Activated naive CD8-positive, alpha-beta T cell treated with anti-CD3 and anti-CD28 coated beads, Interleukin-2, amount 10 ng/mL, durations not matched to agents 7 days and 5 days (primary cell): ENCODE measurements at places on chromosomes 5 and 9. TPM values are rescaled to one million over a fixed set of nuclear protein-coding genes. Genes with fewer than 3 reads are reported as not detected.

DNA sequence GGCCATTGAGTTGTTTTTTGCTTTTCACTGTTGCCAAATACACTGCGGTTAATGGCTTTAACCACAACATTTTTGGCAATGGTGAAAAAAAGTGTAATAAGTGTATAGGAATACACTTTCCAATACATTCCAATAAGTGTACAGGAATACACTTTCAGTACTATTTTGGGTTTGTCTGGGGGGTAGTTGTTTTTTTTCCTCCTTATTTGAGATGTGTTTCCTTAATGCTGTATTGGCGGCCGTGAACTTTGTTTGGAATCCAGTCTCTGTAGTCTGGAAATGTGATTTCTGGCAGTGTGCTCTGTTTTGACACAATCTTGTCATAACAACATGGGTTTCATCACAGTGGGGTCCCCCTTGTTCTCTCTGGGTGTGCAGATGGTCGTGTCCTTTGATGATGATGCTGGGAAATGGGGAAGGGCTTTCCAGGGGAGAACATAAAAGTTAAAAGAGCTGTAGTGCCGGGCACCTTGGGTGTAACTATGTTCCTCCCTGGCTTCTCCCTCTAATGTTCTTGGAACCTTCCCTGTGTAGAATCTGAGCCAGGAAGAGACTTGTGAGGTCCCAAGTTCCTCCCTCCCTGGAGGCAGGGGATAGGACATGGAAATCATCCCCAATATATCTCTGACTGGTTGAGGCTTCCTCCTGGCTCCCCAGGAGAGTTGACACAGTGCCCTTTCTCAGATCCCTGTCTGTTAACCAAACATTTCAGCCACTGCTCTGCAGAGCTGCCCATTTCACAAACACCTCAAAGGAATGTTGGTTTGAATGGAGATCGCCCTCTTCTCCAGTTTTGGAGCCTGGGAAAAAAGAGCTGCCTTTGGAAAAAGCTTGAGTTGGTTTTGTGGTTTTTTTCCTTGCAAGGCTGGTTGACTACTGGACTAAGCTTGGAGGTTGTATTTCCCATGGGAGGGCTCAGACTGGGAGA, 44.8 kb downstream of the RCL1 start:
- H3K4me1 ChIP-seq: peaks cover 9% of the 10 kb centered on the region
- H3K4me3 ChIP-seq: no peak overlapping the region
- no peaks in the 10 kb centered on the region for H3K27me3 ChIP-seq

DNA sequence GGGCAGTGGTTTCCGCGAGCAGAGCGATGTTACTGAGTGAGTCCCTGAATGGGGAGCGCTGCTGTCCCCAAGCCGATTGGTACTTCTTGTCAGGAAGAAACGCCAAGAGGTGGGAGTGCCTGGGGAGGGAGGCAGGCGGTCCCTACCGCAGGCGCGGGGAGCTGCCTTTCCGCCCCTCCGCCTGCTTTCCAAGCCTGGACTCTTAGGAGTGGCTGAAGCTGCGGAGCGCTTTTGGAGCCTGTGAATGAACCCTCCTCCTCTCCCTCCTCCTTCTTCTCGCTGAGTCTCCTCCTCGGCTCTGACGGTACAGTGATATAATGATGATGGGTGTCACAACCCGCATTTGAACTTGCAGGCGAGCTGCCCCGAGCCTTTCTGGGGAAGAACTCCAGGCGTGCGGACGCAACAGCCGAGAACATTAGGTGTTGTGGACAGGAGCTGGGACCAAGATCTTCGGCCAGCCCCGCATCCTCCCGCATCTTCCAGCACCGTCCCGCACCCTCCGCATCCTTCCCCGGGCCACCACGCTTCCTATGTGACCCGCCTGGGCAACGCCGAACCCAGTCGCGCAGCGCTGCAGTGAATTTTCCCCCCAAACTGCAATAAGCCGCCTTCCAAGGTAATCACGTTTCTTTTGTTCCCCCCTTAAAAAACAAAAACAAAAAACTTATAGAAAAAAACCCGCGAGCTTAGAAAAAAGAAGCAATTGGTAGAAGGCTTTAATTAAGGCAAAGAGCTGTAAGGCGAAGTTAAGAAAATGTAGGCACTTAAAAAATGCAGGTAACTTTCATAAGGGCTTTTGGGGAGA, at the start of gene VCAN:
TSS of gene VCAN (plus strand) at position 340 of the 808 bp plus-strand sequence. CDS start 11,775 bp downstream, outside the sequence.
- peak; percentile 29 for DNase-seq
- H3K4me1 ChIP-seq: peaks cover 28% of the 10 kb centered on the region
- peak within 1 kb of the TSS; percentile 90 for H3K4me3 ChIP-seq
- H3K27me3 ChIP-seq: peaks cover 92% of the 10 kb centered on the region

- H3K27me3 ChIP-seq: no peaks in the 10 kb centered on the region
- H3K27ac ChIP-seq: no peak overlapping the region
- no peak overlapping the region for H3K4me3 ChIP-seq
- H3K36me3 ChIP-seq: no peaks in the 10 kb centered on the region
- peaks cover 2% of the 10 kb centered on the region for H3K4me1 ChIP-seq
Observed at GRCh38 chr5:166127766-166128570, 2163.5 kb upstream of the WWC1 start.

DNA sequence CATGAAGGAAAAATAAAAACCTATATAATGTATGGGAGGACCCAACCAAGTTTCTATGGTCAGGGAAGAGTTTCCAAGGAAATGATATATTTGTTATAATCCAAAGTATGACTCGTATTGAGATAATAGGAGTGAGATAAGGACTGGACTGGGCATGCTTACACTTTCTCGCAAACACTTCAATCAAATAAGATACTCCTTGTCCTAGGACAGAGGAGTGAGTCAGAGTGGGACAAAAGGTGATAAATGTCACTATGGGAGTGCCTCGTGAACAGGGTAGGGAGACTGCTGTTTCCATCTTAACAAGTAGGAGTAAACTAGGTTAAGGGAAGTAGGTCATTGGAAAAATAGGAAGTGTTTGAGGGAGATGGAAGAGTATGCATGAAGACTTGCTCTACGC, 47.2 kb downstream of the MACIR start:
- H3K36me3 ChIP-seq: no peaks in the 10 kb centered on the region
- no peak for DNase-seq
- H3K4me1 ChIP-seq: no peaks in the 10 kb centered on the region
- peaks cover 5% of the 10 kb centered on the region for H3K27me3 ChIP-seq
- H3K27ac ChIP-seq: no peak overlapping the region

DNA sequence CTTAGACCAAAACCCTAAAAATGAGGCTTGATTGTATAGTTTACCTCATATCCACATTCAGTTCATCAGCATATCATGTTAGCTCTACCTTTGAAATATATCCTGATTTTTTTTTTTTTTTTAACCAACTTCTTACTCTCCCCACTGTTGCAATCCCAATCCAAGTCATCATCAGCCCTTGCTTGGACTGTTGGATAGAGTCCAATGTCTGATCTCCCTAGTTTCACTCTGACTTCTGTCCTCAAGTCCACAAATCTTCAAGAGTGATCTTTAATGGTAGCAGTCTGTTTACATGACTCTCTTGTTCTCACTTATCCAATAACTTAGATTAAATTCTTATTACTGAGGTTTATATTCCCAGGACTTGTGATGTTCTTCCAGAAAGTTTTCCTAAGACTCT, 30.8 kb downstream of the NAA35 start:
- no peak for DNase-seq
- peaks cover 36% of the 10 kb centered on the region for H3K36me3 ChIP-seq
- no peaks in the 10 kb centered on the region for H3K27me3 ChIP-seq

GRCh38 chr9:109499631-109500410, 1.7 kb upstream of the PTPN3 start:
- H3K36me3 ChIP-seq: peaks cover 2% of the 10 kb centered on the region
- peaks cover 70% of the 10 kb centered on the region for H3K27me3 ChIP-seq

DNA sequence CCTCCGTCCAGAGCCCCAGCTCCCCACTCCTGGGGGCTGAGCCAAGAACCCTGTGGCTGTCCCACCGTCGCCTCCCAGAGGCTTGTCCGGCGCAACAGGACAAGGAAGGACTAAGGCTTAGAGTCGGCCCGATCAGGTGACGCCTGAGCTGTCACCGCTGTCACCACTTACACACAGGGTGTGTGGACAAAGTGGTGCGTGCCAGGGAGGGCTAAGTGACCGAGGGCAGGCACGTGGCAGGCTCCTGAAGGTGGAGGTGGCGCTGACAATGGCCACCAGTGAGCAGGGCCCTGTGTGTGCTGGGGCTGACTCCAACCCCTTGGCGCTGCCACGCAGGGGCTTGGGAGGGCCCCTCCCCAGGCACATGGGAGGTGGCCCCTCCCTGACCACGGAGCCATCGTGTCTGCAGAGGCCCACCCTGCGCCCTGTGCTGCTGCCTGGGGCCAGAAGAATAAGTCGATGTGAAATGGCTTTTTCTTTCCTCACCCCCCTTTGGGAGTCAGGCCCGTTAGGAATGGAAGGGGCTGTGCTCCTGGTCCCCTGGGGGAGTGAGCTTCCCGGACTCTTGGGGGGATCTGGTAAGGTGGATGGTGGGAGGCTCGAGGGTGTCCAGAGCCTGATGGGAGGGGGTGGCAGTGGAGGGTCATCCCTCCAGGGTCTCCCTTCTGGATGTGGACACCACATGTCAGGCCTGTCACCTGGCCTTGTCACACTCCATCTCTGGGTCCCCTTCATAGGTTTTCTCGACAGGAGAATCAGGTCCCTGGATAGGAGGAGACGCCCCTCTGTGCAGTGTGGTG, 2.6 kb upstream of the GPSM1 start:
- no peaks in the 10 kb centered on the region for H3K36me3 ChIP-seq
- DNase-seq: no peak
- H3K4me1 ChIP-seq: no peaks in the 10 kb centered on the region
- no peaks in the 10 kb centered on the region for H3K27me3 ChIP-seq
- H3K27ac ChIP-seq: no peak overlapping the region

DNA sequence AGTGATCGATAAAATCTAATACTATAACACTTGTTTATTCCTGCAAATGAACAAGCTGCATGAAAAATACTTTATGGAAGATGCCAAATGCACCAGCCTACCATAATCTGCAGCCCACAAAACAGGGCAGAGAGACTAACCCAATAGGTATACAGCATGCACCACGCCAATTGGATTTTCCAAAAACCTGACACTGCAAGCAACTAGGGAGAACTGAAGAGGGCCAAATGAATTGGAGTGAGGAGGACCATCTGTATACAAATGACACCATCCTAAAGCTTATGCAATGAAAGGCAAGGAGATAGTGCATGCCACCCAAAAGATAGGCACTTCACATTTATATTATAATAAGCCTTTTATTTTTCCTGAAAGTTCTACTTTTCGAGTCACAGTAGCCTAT, 100.4 kb downstream of the SPOCK1 start:
- no peak overlapping the region for H3K4me3 ChIP-seq
- no peak overlapping the region for H3K27ac ChIP-seq
- H3K27me3 ChIP-seq: no peaks in the 10 kb centered on the region
- H3K36me3 ChIP-seq: no peaks in the 10 kb centered on the region
- no peak for DNase-seq

GRCh38 chr5:14156650-14157492, 13.7 kb downstream of the TRIO start:
- no peak overlapping the region for H3K4me3 ChIP-seq
- peaks cover 9% of the 10 kb centered on the region for H3K27me3 ChIP-seq
- no peaks in the 10 kb centered on the region for H3K36me3 ChIP-seq
- no peak for DNase-seq

DNA sequence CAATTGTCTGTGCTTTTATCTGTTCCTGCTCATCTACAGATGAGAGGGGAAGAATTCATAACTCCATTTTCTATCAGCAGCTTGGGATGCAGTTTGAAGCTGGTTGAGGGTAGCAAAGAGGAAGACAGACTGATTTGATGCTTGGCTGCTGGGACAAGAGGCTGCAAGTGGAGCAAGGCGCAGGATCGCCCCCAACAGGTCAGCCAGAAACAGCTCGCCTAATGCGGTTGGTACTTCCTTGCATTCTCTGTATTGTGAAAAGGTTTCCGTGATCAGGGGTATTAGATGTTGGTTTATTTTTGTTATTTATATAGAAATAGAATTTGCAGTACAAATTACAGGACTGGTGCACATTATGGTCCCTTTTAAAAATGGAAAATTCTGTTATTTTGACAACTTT, 40.6 kb downstream of the ZNF883 start:
- H3K4me3 ChIP-seq: no peak overlapping the region
- H3K36me3 ChIP-seq: no peaks in the 10 kb centered on the region

DNA sequence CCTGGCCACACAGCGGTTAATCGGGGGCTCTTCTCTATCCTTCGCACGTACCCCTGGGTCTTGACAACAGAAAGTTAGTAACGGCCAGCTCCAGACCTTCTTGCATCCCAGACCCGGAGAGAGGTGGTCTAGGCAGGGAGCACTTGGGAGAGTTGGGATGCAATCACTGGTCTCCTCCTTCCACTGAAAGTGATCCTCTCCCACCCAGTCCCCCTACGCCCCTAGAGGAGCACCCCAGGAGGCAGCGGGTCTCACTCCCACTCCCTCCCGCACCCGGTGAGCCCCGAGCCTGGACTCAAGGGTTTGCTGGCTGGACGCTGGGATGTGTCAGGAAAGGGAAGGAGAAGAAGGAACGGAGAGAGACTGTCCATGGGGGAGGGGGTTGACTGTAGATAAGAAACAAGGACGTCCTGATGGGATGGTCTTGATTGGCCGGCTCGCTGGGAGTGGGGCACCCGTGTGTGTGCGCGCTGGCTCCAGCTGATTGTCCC, 2.0 kb downstream of the RORB start:
- DNase-seq: peak; percentile 26
- H3K4me3 ChIP-seq: peak overlapping the region; percentile 58
- peaks cover 26% of the 10 kb centered on the region for H3K4me1 ChIP-seq
- no peaks in the 10 kb centered on the region for H3K36me3 ChIP-seq

DNA sequence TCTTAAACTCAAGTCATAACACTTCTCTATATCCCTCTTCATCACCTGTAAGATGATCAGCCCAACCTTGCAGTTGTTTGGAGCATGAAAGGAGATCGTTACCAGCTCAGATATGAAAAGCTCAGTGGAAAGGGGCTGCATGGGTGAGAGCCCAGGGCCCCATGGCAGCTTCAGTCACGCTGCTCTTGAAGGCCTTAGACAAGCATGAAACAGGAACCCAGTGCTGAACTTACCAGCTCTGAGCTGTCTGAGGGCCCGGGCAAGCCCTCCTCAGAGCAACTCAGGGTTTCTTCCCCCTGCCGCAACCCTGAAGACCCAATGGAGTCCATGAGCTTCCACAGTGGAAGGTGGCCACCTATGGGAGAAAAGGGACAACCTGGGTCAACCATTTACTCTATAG, 3.3 kb downstream of the HK3 start:
- no peak overlapping the region for H3K4me3 ChIP-seq
- peaks cover 28% of the 10 kb centered on the region for H3K4me1 ChIP-seq
- no peaks in the 10 kb centered on the region for H3K36me3 ChIP-seq
- no peak for DNase-seq

SH2D3C gene
- 67.1 TPM for total RNA-seq

PLPPR1 gene
- total RNA-seq: not detected

SLC45A2 gene
- total RNA-seq: not detected

TUSC1 gene
- total RNA-seq: not detected

TRIM41 gene
- total RNA-seq: 44.5 TPM
